ENCODE measurements at places on chromosomes 2 and 18.
A peak's percentile ranks its signal among the peaks of the same experiment; 100 is the strongest.

- no peak for DNase-seq
Measured at GRCh38 chr2:207983641-207984042, 41.7 kb downstream of the PLEKHM3 start.

DNA sequence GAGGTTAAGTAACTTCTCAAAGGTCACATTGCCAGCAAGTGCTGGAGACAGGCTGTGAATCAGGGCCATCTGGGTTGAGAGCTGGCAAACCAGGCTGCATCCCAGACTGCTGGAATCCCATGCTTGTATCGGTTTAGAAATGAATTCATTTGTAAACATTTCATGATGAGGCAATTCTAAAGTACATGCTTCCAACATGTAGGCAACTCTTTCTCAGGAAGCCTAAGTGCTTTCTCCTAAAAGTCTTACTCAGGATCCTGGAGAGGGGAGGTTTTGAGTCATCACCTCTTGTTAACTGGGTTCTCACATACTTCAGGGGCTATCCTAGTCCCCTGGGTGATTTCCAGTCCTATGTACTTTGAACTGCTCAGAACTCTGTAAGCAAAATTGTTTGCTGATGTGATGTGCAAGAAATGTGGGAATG, 416.5 kb downstream of the MEIS1 start:
- peak; percentile 92 for DNase-seq

DNA sequence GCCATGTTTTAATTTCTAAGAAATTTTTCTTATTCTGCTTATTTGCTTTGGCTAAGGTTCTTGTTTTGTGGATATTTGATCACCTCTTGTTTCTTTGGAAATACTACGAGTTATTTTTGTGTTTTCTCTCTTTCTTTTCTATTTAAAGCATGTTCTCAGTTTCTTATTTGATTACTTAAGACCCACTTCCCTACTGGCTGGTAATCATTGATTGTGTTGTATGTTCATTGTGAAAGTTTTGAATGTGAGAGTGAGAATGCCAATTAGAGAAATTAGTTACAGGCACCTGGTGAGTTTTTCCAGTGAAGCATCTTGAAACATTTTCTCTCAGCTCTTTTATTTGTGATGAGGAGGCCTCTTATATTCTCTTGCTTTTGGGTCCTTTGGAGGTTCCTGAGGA, 226.7 kb upstream of the MC4R start:
- no peak for DNase-seq

- DNase-seq = no peak
Measured at GRCh38 chr2:45586600-45586999, 24.5 kb downstream of the SRBD1 start.

DNA sequence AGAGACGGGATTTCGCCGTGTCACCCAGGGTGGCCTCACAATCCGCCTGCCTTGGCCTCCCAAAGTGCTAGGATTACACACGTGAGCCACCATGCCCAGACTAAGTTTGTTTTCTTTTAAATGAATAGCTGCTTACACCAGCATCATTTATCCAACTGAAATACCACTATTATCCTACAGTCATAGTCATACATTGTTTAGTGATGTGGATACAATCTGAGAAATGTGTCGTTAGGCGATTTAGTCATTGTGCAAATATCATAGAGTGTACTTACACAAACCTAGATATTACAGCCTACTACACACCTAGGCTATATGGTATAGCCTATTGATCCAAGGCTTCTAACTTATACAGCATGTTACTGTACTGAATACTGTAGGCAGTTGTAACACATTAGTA, 10.3 kb downstream of the ZC3H15 start:
- DNase-seq = peak; percentile 36

DNA sequence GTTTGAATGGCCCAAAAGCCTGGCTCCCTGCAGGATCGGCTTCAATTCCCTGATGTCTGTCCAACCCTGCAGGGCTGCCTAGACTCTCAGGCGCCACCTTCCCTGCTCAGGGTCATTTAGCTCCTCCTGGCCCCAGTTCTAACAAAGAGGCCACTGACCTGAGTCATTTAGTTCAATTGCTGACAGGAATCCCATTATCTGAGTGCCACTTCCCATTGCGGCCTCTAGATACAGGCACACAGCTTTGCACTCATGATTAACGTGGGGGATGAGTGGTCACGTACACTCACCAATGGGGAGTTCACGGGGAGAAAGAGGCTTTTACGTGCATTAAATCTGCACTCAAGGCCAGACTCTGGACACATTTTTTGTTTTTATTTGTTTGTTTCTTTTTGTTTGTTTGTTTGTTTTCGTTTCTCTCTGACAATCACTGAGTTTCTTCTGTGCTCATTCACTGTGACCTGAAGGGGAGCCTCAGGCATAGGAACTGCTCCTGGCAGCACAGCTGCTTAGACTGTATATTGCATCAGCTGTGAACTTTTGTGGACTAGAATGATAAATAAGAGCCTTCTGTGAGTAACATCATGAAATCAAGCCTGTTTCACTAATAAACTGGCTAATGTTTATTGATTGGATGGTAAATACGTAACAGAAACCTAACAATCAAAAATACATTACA, 118.9 kb upstream of the CTNNA2 start:
- DNase-seq = no peak

GRCh38 chr2:180660881-180661685, 319.3 kb upstream of the UBE2E3 start:
- DNase-seq = no peak

DNA sequence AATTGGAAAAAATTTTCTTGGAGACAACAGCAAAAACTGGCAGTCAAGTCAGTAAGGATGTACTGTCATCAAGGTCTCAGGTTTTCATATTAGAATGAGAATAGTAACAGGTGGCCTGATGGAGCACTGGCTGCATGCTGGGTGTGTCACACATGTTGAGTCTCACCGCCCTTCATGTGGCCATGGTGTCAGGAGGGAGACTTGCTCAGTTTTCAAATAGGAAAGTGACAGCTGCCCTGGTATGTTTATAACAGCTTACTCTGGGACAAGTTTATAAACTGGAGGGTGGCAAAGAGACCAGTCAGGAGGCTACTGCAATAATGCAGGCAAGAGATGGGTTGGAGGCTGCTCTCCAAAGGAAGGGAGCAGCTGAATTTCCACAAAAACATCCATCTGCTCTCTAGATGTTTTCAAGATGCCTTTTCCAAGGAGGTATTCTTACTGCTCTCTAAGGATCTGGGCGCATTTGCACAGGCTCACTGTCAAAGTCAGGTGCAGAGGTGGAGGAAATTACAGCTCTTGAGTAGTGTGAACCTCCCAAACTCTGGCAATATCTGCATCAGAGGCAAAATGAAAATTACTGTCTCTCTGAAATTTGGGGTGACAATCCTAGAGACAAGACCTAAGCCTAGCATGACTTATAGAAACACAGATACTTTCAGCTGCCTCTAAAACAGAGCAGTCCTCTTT, 321.9 kb upstream of the RAB12 start:
- no peak for DNase-seq

DNA sequence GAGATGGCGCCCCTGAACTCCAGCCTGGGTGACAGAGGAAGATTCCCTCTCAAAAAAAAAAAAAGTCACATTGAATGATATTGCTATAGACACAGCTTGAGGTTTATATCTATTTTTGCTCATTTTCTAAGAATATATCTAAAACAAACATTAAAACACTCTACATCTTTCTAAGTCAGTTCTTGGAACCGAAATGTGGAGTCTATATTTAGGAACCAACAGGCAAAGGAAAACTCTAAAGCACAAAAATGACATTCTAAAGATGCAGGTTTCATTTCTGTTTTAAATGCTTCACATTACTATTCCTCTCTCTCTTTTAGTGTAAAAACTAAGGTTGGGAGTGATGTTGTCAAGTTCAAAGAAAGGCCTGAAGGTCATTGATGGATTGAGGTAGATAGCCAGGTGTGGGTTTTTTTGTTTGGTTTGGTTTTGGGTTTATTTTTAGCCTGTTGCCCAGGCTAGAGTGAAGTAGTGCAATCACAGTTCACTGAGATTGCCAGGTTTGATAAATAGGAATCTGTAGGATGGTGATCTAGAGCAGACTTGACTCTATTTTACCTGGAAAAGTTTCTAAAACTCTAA, 194.0 kb upstream of the RBBP8 start:
- no peak for DNase-seq

- DNase-seq = no peak
Measured at GRCh38 chr2:241479026-241479898, 29.1 kb downstream of the STK25 start.

- no peak for DNase-seq
Measured at GRCh38 chr2:54526226-54526879, 70.2 kb downstream of the SPTBN1 start.

DNA sequence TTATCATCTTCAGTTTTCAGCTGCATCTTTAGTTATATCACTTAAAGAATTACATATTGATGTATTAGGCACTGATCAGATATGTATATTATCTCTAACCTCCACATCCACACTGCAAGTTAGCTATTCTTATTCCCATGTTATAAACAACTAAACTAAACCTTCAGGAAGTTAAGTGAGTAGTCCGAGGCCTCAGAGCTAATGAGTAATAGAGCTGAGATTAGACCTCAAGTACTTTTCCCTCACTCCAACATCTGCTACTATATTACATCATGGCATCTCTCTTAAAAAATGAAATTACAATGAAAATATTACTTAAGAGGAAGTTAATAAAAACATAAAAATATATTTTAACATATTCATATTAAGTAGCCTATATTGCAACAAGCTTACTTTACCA, 183.6 kb upstream of the MAP2 start:
- DNase-seq = no peak

DNA sequence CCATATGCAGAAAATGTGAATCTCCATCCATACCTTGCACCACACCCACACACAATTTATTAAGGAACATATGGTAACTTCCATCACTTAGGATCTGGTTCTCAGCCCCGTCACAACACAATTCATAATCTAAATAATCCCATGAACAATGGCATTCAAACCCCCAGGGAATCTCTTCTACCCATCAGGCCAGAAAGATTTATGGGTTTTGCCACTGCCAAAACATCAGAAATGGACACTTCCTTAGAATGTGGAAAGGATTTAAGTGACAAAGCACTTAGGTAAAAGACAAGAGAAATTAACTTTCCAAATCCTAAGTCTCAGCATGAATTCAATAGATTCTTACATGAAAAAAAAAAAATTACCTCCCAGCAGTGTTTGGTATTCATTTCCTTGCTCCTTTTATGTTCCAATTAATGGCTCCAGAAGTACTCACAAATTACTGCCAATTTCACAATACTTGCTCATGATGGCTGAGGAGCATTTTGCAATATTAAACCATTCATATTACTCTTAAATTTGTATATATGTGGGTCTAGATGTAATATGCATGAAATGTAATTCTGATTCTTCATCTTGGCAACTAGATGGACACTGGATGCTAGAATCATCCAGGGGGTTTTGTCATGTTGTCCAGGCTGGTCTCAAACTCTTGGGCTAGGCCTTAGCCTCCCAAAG, 56.5 kb upstream of the TMEM247 start:
- no peak for DNase-seq

- DNase-seq = no peak
Measured at GRCh38 chr2:26557244-26557925, 79.5 kb upstream of the OTOF start.

GRCh38 chr18:37516361-37516853, 49.2 kb downstream of the CELF4 start:
- no peak for DNase-seq

- no peak for DNase-seq
Measured at GRCh38 chr2:46976556-46977279, 61.1 kb upstream of the MCFD2 start.

DNA sequence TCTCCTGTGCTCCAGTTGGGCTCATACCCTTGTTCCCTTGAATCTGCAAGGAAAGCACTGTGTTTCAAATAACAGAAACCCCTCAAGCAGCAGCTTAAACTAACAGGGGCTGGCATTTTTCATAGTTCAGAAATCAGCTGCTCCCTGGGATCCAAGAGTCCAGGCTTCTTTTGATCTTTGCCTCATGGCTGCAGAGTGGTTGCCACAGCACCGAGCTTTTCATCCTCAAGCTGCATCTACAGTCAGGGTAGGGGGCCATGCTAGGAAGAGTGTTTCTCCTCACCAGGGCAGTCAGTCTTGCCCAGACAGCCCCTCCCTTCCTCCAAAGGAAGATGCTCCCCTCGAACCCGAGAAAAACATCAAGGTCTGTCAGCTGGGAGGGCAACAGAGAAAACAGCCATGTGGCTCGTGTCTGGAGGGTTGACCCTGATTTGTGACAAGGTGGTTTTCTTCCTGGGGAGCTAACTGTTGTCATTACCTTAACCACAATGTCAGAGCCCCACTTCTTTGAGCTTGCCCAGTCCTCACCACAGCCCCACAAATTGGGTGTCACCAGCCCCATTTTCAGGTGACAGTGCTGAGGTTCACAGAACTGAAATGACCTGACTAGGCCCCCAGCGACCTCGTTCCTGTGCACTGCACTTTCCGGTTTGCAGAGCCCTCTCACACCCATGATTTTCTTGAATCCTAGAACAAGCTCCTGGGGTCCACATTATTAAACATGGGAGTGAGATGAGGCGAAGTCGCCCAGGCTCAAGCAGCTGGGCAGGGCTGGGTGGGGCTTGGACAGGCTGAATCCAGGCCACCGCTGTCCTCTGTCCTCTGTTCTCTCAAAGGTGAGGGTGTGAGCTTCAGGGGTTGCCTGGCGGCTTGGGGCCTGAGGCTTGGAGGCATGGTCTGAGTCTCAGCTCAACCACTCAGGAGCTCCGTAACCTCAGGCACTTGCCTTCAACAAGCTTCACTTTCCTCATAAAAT, 21.9 kb downstream of the ATOH8 start:
- DNase-seq = no peak

GRCh38 chr2:180219491-180219890, 212.4 kb upstream of the CWC22 start:
- DNase-seq = no peak

GRCh38 chr2:144671695-144672455, 152.0 kb upstream of the ZEB2 start:
- DNase-seq = peak; percentile 28

GRCh38 chr18:75199327-75199726, 9.6 kb downstream of the PTGR3 start:
- peak; percentile 26 for DNase-seq

DNA sequence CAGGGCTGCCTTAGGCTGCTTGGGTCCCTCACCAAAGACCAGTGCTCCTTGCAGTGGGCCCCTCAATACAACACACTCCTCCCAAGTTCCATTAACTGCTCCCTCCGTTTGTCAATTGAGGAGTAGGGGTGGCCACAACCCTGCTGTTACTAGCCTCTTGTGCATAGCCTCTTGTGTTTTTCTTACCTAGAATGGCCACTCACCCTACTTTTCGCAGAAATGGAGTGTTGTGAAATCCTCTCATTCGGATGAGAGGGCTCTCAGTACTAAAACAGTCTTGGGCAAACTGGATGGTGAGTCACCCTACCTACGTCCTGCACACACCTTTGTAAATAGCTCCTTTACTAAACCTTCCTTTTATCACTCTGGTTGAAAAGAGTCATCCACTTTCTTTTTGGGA, 253.9 kb downstream of the OSR1 start:
- no peak for DNase-seq

DNA sequence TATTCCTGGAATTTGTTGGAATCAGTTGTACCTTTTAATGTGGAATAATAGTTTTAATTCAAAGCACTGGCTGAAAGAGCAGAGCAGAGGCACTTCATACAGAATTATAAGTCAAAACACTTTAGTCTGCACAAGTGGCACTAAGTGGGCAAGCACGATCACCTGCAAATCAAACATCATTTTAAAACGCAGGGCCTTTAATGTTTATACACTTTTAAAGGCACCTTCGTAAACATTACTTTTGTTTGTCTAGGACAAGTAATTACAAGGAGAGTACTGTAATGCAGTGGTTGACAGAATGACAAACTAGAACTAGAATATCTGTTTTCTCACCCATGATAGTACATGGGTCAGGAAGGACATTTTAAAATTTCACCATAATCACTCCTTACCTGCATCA, 36.4 kb downstream of the LANCL1 start:
- DNase-seq = no peak

GRCh38 chr2:69837533-69837932, 8.1 kb downstream of the GMCL1 start:
- no peak for DNase-seq

Data from cardiac fibroblast (primary cell).